Activated T-cell treated with anti-CD3 and anti-CD28 coated beads for 24 hours (primary cell): ENCODE measurements at places on chromosomes 6 and 20.

DNA sequence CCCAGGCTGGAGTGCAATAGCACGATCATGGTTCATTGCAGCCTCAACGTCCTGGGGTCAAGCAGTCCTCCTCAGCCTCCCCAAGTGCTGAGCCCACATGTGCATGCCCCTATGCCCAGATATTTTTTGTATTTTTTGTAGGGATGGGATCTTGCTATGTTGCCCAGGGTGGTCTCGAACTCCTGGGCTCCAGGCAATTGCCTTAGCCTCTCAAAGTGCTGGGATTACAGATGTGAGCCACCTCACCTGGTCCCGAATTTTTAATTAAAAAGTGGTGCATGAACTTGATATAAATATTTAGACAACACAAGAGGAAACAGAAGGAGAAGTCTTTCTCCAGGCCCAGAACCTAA lies 7.1 kb upstream of the RNF114 start:
- no peak for DNase-seq

DNA sequence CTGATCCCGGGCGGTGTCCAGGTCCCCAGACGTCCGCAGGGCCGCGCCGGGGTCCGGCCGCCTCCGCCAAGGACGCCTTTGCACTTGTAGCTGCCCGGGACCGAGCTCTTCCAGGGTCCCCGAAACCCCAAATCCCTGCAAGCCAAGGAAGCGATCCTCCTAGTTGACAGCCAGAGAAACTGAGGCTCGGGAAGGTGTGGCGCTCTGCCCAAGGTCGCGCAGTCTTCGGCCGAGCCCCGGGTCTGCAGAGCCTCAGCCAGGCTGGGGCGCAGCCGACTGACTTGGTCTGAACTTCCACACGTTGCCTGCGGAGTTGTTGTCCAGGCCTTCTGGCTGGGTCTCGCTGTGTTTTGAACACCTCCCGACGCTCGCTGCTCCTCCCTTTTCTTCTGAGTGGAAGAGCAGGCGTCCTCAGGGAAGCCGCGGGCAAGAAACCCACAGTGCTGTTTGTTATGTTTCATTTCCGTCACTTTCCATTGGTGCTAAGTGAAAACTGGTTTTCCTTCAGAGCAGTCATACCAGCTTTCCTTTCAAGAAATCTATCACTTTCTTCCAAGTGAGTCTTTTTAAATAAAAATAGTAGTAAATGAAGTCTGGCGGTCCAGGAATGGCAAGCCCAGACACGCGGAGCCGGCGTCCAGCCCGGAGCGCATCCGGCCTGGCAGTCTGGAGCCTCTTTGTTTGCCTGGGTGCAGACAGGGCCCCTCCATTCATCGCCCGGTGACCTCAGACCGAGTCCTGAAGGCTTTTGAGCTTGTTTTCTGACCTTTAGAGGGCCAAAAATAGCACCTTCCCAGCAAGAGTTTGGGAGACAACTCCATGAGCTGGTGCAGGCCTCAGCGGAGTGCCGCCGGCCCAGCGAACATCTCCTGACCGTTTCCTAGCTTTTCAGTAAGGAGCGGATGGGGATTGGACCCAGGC lies 698 bp downstream of the FAM210B start:
- peak; percentile 4 for DNase-seq

- no peak for DNase-seq
Measured at GRCh38 chr6:158060455-158061360, 79.0 kb downstream of the SYNJ2 start.

GRCh38 chr6:12313306-12313991 lies 23.3 kb downstream of the EDN1 start:
- DNase-seq = no peak

- no peak for DNase-seq
Measured at GRCh38 chr6:148674306-148674705, 72.5 kb upstream of the UST start.

DNA sequence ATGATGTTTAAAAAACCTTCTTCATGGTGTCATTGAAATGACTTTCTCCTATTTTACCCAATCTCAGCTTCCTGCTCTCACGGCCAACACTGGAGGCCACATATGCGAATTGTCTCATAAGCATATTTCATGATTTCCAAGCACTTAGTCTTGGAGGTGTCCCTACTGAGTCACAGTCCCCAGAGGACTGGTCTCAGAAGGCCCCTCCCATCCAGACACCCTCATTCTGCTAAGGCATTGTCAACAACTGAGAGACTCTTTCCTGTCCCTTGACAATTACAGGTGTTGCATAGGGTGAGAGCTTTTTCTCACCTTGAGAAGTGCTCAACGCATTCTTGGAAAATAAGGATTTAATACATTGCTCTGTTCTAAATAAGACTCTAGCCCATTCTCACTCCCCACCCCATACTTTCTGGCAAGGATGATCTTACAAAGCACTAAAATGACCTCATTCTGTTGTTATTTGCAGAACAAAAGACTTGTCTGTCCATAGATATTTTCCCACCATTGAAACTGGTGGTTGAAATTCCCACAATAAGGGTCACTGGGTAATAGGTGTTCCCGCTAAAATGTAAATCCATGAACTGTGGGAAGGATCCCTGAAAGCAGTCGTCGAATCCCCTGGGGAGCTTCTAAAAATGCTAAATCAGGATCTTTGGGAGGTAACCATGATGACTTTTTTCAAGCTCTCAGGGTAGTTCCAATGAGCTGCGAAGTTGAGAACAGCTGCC lies 32.3 kb upstream of the SLC22A23 start:
- DNase-seq = no peak
